ENCODE measurements at places on chromosomes 11 and 22.

GRCh38 chr22:21876486-21877176 is 9.2 kb upstream of the MAPK1 start:
- DNase-seq: peak; percentile 37

GRCh38 chr22:50367778-50368500 is 24.8 kb downstream of the PPP6R2 start:
- no peak for DNase-seq

DNA sequence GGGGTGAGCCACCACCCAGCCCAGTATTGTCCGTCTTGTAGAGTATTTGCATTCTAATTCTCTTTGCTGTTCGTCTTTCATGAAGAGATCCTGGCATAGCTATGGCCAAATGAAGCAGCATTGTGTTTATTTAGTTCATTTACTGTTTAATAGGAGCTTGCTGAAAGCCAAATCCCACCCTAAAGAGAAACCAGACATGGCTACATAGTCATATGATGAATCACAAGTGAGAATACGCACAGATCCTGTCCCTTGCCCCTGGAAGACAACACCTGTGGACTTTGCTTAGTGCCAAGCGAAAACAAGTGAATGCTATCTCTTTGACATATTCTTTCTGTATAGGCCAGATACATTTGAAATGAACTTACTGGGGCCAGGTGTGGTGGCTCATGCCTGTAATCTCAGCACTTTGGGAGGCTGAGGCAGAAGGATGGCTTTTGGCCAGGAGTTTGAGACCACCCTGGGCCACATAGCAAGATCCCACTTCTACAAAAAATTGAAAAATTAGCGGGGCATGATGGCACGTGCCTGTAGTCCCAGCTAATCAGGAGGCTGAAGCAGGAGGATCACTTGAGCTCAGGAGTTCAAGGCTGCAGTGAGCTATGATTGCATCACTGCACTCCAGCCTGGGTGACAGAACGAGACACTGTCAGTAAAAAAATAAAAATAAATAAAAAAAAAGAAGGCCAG is 5.1 kb upstream of the ARFGAP3 start:
- DNase-seq: no peak

DNA sequence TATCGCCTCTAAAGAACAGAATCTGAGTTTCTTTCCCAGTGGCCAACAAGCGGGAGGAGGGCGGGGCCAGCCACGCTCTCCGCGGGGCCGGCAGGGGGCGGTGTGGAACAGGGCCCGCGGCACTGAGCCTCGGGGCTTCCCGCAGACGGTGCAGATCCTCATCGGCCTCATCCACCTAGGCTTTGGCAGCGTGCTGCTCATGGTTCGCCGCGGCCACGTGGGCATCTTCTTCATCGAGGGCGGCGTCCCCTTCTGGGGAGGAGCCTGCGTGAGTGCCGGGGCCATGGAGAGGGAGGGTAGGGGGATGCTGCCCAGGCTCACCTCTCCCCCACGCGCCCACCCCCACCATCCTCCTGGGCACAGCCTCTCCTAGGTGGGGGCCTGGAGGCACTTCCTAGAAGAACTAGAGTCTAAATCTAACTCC is 10.7 kb downstream of the MS4A15 start:
- DNase-seq: peak; percentile 55

DNA sequence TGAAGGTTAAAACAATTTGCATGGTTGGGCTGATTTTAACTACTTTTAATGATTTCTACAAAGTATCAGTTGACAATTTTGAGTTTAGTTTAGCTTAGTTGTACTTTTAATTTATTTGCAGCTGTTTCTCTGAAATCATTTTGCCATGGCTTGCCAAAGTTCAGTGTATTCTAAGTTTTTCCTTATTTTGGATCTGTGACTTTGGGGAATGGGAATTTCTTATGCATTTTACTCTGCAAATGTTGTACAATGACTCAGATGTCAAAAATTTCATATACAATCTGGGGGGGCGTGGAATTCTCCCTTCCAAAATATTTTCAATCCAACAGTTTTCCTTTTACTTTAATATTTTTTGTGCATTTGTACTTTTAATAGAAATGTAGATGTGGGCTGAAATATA is 8.9 kb upstream of the DCHS1 start:
- DNase-seq: no peak

GRCh38 chr11:46066335-46066734 is 54.9 kb downstream of the PHF21A start:
- DNase-seq: no peak

DNA sequence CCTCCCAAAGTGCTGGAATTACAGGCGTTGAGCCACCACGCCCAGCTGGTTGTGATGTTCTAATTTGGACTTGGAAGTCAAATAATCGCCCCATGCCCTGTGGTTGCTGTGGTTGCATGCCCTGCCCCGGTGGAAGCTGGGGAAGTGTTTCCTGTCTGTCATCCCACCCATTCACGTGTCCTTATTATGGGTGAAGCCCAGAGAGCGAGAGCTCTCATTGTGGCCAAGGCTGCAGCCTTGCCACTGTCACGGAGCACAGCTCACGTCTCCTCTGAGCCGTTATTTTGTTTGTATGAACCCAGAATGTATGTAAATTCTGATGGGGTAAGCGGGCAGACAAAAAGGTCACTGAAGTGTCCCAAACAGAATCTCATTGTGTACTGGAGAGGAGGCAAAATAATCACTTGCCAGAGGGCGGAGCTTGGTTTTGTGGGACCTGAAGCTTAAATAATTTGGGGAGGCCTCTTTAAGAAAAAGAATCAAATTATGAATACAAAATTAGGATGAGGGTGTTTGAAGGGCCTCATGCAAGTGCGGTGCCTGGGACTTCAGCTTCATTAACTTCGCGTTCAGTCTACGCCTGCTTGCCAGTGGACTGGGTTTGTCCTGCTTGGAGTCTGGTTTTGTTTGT is 25.8 kb upstream of the TREH start:
- DNase-seq: no peak

DNA sequence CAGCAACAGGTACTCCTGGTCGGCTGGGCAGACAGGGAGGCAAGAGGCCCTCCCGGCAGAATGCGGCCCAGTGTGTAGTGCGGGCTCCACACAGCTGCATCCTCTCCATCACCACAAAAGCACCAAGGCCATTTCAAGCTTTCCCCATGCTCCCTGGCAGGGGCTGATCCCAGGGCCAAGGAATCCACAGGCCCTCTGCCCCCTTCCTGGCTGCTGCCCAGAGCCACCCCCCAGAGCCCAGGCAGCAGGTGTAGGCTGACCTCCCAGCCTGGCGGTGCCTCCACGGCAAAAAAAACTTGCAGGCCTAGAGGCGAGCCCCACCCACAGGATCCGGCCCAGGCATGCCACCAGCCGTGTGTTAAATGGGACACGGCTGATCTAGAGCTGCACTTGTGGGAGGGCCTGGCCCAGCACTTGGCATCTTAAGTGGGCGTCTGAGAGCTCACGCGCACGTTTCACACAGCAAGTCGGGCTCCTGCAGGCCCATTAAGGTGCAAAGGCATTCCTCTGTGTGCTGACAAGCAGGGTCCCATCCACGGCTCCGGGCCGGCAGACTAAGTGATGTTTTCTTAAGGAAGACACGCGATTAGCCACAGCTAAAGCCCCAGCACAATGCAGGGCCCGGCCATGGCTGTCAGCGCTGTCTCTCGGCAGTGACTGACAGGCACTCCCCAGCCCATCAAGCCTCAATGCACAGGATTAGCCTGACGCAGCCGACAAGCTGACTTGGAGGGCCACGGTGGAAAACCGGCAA is 19.8 kb upstream of the GNB1L start:
- DNase-seq: no peak

- DNase-seq: peak; percentile 66
Measured at GRCh38 chr22:31313366-31314147, 21.3 kb upstream of the PIK3IP1 start.

GRCh38 chr11:132028380-132029240 is 658.2 kb downstream of the NTM start:
- peak; percentile 17 for DNase-seq

All from GM13976 (cell line).